ENCODE measurements at places on chromosomes 7 and 10. TPM values are rescaled to one million over a fixed set of nuclear protein-coding genes. Genes with fewer than 3 reads are reported as not detected.

- peak overlapping the region; percentile 96 for H3K4me3 ChIP-seq
- no peak for DNase-seq
- H3K27me3 ChIP-seq: no peaks in the 10 kb centered on the region
- peaks cover 1% of the 10 kb centered on the region for H3K36me3 ChIP-seq
These were observed 2.3 kb downstream of the CREB3L2 start for GRCh38 chr7:137999496-138000080.

The ZNF862 gene
- total RNA-seq: 39.0 TPM

The EFCAB10 gene
- not detected for total RNA-seq

GRCh38 chr10:14654821-14655382 lies 119.8 kb downstream of the FAM107B start:
- no peak overlapping the region for H3K27ac ChIP-seq
- H3K27me3 ChIP-seq: peaks cover 23% of the 10 kb centered on the region
- H3K36me3 ChIP-seq: peaks cover 7% of the 10 kb centered on the region
- no peak for DNase-seq
- no peak overlapping the region for H3K4me3 ChIP-seq
- peaks cover 90% of the 10 kb centered on the region for H3K4me1 ChIP-seq

DNA sequence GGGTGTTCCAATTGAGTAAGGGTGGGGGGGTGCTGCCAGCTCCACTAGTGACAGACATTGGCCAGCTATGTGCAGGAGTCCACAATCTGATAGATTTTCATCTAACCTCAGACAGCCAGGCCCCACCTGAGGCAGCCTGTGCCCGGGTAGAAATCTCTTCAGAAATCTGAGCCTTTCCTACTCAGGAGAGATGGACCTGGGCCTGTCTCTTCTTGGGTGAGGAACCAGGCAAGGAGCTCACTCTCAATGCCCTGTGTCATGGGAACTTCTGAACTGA lies 86.9 kb downstream of the UBE2H start:
- peak overlapping the region; percentile 16 for H3K4me3 ChIP-seq
- peaks cover 4% of the 10 kb centered on the region for H3K36me3 ChIP-seq
- no peak overlapping the region for H3K27ac ChIP-seq
- H3K4me1 ChIP-seq: peaks cover 25% of the 10 kb centered on the region

The ANKRD30A gene
- not detected for total RNA-seq

The PHKG1 gene
- total RNA-seq: 2.6 TPM

GRCh38 chr7:4700577-4701235 lies 18.6 kb downstream of the FOXK1 start:
- no peaks in the 10 kb centered on the region for H3K36me3 ChIP-seq
- peaks cover 27% of the 10 kb centered on the region for H3K4me1 ChIP-seq
- peak overlapping the region; percentile 43 for H3K4me3 ChIP-seq

DNA sequence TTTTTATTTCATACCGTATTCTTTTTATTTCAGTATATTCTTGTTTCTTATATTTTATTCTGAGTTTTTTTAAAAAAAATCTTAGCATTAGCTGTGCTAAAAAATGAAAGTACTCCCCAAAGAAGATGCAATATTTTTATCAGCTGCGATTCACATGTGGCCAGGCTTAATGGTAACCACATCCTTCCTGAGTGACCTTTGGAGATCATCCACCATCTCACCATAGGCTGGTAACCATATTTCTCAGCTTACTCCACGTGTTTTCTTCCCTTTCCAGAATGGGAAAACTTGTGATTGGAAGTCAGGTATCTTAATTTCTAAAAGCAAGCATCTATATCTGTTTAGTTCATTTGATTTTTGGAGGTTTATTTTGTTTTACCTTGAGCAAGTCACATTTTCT lies 18.8 kb upstream of the LIPM start:
- no peaks in the 10 kb centered on the region for H3K36me3 ChIP-seq
- H3K4me3 ChIP-seq: no peak overlapping the region
- H3K27me3 ChIP-seq: peaks cover 24% of the 10 kb centered on the region
- H3K27ac ChIP-seq: no peak overlapping the region
- no peaks in the 10 kb centered on the region for H3K4me1 ChIP-seq

The CLDN15 gene
- 28.7 TPM for total RNA-seq

The CHAT gene
- not detected for total RNA-seq

DNA sequence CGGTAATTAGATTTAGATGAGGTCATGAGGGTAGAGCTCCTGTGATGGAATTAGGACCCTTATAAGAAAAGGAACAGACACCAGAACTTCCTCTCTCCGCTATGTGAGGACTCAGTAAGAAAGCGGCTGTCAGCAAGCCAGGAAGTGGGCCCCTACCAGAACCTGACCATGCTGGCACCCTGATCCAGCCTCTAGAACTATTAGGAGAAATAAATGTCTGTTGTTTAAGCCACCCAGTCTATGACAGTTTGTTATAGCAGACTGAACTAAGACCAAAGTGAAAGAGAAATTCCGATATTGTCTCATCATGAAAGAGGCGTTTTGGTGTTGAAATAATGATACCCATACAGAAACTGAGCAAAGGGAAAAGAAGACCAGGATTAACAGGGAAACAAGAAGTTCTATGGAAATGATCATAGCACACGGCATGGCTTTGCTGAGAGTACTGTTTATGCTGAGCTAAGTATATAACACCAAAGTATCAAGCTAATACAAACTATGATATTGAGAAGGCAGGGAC lies 9.2 kb downstream of the CLEC2L start:
- no peaks in the 10 kb centered on the region for H3K4me1 ChIP-seq
- DNase-seq: no peak
- no peak overlapping the region for H3K27ac ChIP-seq
- no peaks in the 10 kb centered on the region for H3K36me3 ChIP-seq
- H3K4me3 ChIP-seq: no peak overlapping the region

- no peak overlapping the region for H3K4me3 ChIP-seq
- no peaks in the 10 kb centered on the region for H3K27me3 ChIP-seq
- H3K36me3 ChIP-seq: no peaks in the 10 kb centered on the region
- no peak for DNase-seq
- H3K4me1 ChIP-seq: peaks cover 20% of the 10 kb centered on the region
- H3K27ac ChIP-seq: no peak overlapping the region
These were observed 34.0 kb downstream of the GATA3 start for GRCh38 chr10:8088504-8088903.

The CUZD1 gene
- 1.7 TPM for total RNA-seq

GRCh38 chr7:31122649-31123058 lies 70.5 kb downstream of the ADCYAP1R1 start:
- H3K36me3 ChIP-seq: no peaks in the 10 kb centered on the region
- peaks cover 7% of the 10 kb centered on the region for H3K27me3 ChIP-seq
- no peaks in the 10 kb centered on the region for H3K4me1 ChIP-seq
- DNase-seq: peak; percentile 39

DNA sequence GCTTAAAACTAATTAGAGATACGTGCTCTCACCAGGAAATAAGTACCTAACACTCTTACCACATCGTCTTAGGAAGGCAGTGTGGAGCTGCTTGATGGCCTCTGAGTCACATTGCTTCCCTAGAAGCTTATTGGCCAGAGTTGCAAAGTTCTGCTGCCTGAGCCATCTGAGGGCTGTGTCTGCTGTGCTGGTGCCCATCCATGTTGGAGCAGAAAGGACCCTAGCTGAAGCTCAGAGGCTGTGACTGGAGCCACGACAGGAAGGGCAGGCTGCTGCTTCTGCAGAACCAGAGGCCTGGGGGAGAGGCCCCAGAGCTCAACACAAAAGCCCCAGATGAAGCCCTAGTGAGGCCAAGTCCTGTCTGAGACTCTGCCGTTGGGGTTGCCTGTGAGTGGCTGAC lies 64.8 kb upstream of the IGFBP3 start:
- H3K4me3 ChIP-seq: no peak overlapping the region
- no peak for DNase-seq
- H3K4me1 ChIP-seq: no peaks in the 10 kb centered on the region

GRCh38 chr10:35019041-35020024 lies 70.8 kb downstream of the CUL2 start:
- no peaks in the 10 kb centered on the region for H3K27me3 ChIP-seq
- peaks cover 20% of the 10 kb centered on the region for H3K4me1 ChIP-seq
- H3K27ac ChIP-seq: peak overlapping the region; percentile 17
- DNase-seq: no peak

DNA sequence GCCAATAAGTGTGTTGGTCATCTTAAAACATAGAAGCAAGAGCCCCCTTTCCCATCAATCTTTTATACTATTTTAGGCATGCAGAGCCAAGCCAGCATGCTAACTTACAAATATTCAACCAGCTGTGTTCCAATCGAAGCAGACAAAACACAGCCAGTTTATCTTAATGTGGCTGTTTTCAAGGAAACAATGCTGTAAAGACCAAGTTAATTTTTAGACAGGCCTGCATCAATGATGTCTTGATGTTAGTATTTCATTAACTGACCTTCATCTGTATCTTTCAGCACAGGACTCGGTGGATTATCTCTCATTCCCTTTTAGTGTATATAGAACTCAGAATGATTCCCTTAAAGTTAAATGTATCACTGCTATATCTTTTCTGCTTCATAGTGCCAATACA lies 262.0 kb upstream of the ZWINT start:
- no peaks in the 10 kb centered on the region for H3K4me1 ChIP-seq
- H3K4me3 ChIP-seq: no peak overlapping the region
- H3K27ac ChIP-seq: no peak overlapping the region
- no peaks in the 10 kb centered on the region for H3K36me3 ChIP-seq
- no peak for DNase-seq

DNA sequence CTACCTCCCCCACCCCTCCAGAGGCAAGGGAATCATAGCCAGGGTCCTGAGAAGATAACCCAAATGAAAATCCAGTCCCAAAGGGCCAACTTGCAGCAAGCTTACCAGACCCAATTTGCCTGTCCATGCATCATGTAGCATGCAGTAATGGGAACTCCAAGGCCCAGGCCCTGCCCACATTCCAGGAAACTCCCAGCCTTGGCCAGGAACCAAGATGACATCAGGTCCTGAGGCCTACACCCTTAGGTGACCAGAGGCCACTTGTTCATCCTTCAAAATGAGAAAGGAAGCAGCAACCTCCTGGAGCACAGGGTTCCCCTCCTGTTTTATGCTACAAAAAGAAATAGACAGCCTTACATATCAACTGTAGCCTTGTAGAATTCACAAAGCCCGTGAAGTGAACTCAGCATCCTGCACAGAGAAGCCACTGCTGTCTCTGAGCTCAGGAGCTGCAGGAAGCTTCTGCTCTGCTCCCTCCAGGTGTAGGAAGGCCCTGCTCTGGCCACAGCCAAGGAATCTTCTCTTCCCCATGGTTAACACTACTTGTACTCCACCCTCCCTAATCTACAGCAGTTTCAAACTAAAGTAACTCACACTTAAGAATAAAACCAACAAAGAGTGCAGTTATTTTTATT lies 30.3 kb upstream of the GRB10 start:
- H3K27me3 ChIP-seq: peaks cover 13% of the 10 kb centered on the region
- H3K36me3 ChIP-seq: no peaks in the 10 kb centered on the region
- no peak for DNase-seq
- peaks cover 5% of the 10 kb centered on the region for H3K4me1 ChIP-seq
- H3K27ac ChIP-seq: no peak overlapping the region
- no peak overlapping the region for H3K4me3 ChIP-seq

GRCh38 chr7:123632808-123633207 lies 22.9 kb upstream of the LMOD2 start:
- H3K36me3 ChIP-seq: no peaks in the 10 kb centered on the region
- no peak overlapping the region for H3K4me3 ChIP-seq
- no peaks in the 10 kb centered on the region for H3K4me1 ChIP-seq
- DNase-seq: no peak

GRCh38 chr10:105756386-105756785 lies 1115.3 kb downstream of the SORCS3 start:
- H3K27ac ChIP-seq: no peak overlapping the region
- no peak for DNase-seq
- no peaks in the 10 kb centered on the region for H3K27me3 ChIP-seq

- peaks cover 2% of the 10 kb centered on the region for H3K36me3 ChIP-seq
- H3K27ac ChIP-seq: no peak overlapping the region
- H3K4me3 ChIP-seq: peak overlapping the region; percentile 63
- H3K27me3 ChIP-seq: peaks cover 51% of the 10 kb centered on the region
- no peaks in the 10 kb centered on the region for H3K4me1 ChIP-seq
- peak; percentile 19 for DNase-seq
These were observed 128.5 kb downstream of the WDR11 start for GRCh38 chr10:120979435-120980278.

The NHLRC2 gene
- 30.9 TPM for total RNA-seq

DNA sequence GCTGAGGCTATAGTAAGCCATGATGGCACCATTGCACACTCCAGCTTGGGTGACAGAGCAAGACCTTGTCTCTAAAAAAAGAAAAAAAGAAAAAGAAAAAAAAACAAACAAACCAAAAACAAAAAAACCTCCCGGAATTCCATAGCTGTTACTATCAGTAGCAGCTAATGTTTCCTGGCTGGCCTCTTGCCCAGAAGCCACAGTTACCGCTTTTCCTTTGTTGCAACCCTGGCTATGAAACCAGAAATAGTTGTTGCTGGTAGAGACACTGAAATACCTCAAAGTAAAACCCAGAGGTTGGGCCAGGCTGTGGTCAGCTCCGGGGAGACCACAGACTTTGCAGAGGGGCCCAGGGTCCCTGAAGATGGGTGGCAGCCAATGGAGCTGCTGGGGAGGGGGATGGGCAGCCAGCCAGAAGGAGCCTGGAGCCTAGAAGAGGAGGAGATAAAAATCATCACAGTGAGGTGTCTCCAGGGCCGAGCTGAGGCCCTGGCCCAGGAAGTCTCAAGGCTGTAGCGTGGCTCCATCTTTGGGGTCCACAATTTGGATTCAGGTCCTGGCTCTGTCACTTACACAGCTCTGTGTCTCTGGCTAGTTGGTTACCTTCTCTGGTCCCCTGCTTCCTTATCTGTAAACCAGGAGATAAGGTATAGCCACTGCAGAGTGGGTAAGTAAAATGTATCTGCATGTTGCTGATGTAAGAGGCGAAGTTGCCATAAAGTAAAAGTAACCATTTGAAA lies 3.4 kb upstream of the CHST12 start:
- H3K4me1 ChIP-seq: peaks cover 25% of the 10 kb centered on the region
- H3K27ac ChIP-seq: peak overlapping the region; percentile 7
- peak; percentile 40 for DNase-seq
- H3K4me3 ChIP-seq: peak overlapping the region; percentile 64
- peaks cover 3% of the 10 kb centered on the region for H3K36me3 ChIP-seq
- H3K27me3 ChIP-seq: peaks cover 9% of the 10 kb centered on the region

- DNase-seq: no peak
- H3K36me3 ChIP-seq: no peaks in the 10 kb centered on the region
- H3K4me1 ChIP-seq: no peaks in the 10 kb centered on the region
- no peaks in the 10 kb centered on the region for H3K27me3 ChIP-seq
- no peak overlapping the region for H3K27ac ChIP-seq
These were observed 143.2 kb downstream of the SH3PXD2A start for GRCh38 chr10:103712146-103712545.

GRCh38 chr10:43760514-43760913 lies 111.8 kb upstream of the ZNF32 start:
- H3K4me1 ChIP-seq: no peaks in the 10 kb centered on the region
- H3K27me3 ChIP-seq: no peaks in the 10 kb centered on the region
- no peak overlapping the region for H3K27ac ChIP-seq
- no peaks in the 10 kb centered on the region for H3K36me3 ChIP-seq

The CCDC146 gene
- total RNA-seq: 2.0 TPM

- H3K36me3 ChIP-seq: no peaks in the 10 kb centered on the region
- no peak overlapping the region for H3K4me3 ChIP-seq
- peaks cover 12% of the 10 kb centered on the region for H3K27me3 ChIP-seq
- H3K4me1 ChIP-seq: no peaks in the 10 kb centered on the region
- DNase-seq: no peak
These were observed 61.7 kb downstream of the GAD2 start for GRCh38 chr10:26278295-26278694.
